NCI-H146 (cell line): ENCODE measurements at places on chromosomes 1 and 21.
A peak's percentile ranks its signal among the peaks of the same experiment; 100 is the strongest.

GRCh38 chr1:78370779-78371482, 119.8 kb upstream of the PTGFR start:
- DNase-seq, result no peak

- DNase-seq, result no peak
Measured at GRCh38 chr1:36909946-36910725, 124.2 kb downstream of the GRIK3 start.

DNA sequence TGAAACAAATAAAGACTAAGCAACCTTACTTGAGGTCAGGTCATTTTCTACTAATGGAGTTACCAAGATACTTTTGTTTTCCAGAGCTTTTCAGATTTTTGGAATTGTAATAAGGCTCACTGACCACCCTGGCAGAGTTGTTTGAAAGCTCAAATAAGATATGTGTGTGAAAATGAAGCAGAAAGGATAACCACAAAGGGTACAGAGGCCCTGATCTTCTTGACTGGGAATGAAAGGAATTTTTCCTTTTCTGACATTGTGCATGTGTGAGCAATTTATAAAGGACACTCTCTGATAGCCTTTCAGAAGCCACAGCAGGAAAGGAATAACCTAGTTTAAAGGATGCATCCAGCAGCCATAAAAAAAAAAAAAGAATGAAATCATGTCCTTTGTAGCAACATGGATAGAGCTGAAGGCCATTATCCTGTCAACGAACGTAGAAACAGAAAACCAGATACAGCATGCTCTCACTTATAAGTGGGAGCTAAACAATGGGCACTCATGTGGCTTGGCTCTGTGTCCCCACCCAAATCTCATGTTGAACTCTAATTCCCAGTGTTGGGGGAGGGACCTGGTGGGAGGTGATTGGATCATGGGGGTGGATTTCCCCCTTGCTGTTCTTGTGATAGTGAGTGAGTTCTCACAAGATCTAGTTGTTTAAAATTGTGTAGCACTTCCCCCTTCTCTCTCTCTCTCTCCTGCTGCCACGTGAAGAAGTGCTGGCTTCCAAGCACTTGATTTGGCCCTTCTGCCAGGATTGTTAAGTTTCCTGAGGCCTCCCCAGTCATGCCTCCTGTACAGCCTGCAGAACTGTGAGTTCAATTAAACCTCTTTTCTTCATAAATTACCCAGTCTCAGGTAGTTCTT, 3.1 kb upstream of the SRP9 start:
- no peak for DNase-seq

GRCh38 chr1:10286244-10286643, 75.9 kb downstream of the KIF1B start:
- no peak for DNase-seq

DNA sequence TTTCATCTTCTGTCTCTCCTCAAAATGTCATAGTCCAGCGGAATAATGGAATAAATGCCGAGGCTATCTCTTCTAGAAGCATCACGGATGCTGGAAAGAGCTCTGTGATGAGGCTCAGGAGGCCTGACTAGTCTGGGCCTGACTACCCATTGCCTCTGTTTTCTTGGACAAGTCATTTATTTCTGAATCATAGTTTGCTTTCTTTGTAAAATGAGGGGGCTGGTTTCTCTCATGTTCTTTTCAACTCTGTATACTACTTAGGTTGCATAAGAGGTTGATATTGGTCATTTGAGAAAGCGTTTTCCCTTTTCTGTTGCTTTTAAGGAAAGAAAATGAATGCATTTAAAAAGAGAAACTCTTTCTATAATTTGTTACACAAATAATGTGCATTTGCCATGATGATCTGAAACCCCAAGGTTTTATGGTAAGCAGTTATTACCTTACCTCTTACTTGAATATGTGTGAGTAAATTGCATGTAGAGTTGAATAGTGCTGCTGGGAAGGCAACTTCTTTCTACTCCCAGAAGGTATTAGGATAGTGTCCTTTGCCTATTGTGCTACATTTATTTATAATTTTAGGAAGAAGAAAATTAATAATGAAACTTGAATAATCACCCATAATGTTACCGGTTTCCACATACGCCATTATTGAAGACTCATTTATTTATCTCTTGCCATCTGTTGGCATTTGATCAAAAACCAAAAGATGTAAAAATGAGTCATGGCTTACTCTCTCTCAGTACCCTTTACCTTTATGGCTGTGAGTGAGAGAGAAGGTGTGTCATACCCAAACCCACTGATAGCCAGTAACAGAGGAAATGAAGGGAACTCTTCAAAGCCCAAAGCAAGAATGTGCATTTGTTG, 179.1 kb downstream of the FASLG start:
- no peak for DNase-seq

DNA sequence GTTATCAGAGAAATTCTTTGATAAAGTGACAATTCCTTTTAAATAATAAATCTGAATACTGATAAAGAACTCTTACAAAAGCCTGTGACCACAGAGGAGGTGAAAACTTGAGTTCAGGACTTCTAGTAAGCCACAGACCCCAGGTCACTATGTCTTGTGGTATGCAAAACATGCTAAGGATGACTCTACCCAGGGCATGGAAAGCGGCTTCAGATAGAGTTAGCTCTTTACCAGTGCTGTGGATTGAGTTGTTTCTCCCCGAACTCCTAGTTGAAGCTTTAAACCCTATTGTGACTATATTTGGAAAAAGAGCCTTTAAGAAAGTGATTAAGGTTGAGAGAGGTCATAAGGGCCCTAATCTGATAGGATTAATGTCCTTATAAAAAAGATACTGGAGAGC, 42.3 kb downstream of the HLX start:
- no peak for DNase-seq

DNA sequence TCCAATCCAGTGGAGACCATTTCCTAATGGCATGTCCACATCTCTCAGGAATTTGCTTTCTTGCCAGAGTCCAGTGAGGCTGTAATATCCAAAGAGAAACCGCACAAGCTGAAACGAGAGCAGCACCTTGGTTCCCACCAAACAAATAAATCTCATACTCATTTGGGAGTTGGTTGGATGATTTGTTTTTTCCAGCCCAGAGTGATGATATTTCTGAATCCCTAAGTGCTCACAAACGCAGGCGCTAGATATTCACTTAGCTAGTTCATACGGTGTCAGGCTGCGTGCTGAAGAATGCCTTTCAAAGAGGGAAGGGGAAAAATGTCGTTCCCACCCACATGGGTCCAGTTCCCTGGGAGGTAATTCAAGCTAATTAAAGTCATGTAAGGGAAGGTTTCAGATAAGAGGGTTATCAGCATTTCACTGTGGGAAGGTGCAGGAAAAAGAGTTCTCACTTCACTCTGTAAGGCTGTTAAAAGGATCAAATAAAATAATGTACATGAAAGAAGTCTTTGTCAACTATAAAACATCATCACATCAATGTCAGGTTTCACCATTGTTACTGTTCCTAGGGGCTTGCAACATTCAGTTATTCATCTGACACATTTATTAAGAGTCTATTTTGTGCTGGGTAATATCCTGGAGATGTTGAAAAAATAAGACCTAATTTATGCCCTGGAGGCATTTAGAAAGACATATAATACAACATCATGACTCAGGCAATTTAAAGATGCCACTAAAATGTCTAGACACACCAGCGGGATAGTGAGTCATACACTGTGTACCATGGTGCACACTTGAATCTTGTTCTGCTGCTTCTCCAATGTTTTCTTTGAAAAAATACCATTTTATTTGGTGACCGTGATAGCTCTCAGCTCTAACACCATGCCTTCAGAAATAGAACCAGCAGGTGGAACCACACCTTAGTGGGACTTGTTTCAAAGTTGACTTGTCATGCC, 19.3 kb downstream of the DPT start:
- peak; percentile 53 for DNase-seq

GRCh38 chr1:117534995-117535467, 70.8 kb upstream of the TENT5C start:
- DNase-seq, result peak; percentile 77

DNA sequence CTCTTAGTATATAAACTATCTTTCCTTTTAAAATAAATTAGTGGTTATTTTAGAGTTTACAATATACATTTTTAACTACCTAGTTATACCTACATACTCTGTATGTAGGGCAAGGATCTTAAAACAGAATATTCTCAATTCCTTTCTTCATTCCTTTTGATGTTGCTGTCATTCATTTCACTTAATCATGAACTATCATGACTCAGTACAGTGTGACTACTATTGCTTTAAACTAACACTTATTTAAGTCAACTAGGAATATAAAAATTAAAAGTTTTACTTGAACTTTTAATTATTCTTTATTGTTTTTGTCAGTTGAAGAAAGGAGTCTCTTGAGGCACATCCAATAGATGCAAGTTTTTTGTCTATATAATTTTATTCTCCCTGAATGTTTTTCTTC, 726.4 kb downstream of the BRINP3 start:
- no peak for DNase-seq

- DNase-seq, result no peak
Measured at GRCh38 chr1:183807549-183808168, 2.7 kb downstream of the RGL1 start.

DNA sequence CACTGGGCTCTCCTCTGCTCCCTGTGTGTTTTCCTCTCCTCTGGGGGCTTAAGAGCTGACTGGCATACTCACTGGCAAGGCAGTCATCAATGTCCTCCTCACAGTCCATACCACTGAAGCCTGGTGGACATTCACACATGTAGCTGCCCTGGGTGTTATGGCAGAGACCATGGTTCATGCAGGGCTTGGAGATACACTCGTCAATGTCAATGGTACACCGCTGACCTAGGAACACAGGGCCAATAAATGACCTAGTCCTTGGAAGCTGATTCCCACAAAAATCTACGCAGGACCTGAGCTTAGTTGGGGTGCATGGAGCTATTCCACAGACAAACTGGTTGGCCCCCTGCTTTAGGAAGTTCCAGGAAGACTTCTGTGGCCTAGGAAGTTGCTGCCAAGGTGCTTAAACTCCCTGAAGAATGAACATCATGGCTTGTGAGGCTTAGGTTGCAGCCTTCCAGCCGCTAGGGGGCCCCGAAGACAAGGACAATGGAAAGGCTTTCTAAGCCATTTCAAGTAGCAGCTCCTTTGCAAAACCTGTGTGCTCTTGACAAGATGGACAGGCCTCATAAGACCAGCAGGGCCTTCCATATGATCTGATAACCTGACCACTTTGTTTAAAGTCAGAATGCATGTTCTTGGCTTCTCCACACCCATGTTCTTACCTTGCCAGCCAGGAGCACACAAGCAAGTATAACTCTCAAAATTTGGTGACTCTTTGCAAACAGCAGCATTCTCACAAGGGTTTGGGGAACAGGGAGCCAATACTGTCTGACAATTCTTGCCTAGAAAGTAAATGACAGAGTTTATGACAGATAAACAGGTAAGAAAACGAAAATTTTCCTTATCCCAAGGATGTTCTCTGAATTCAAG, 52.3 kb upstream of the ADAM30 start:
- peak; percentile 46 for DNase-seq

- no peak for DNase-seq
Measured at GRCh38 chr1:114388432-114389003, 122.5 kb downstream of the TRIM33 start.

- DNase-seq, result no peak
Measured at GRCh38 chr1:43304314-43304681, 3.5 kb downstream of the TIE1 start.
